ENCODE measurements at places on chromosomes 13 and 19.

DNA sequence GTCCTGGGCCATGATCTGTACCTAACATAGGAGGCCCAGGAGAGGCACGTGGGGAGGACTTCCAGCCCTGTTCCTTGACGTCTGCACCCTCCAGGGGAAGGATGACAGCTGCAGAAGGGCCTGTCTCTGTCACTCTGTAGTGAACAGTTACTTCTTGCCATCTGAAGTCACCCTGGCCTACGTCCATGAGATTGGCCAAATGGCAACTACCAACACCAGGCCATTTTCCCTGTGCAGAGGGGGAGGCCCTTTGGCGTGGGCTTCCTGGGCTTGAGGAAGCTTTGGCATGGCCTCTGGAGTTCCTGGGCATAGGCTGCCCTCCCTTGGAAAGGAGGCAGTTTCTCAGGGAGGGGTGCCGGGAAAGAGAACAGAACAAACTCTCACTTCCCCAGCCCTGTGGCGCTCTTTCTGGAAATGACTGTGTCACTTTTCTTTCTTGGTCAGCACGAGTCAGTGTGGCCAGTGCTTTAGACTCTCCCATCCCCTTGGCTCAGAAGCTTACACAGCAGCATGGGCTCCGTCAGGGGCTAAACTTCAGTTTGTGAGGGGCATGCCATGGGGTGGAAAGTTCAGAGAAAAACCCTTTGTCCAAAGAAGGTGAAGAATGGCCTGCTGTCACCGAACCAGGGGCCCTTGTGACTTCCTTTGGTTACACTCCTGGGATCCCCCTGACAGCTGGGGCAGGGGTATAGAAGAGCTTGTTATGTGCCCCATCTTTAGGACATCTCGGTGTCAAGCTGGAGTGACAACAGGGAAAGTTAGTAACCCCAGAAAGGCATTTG is 5.3 kb downstream of the CARM1 start:
- no peak for DNase-seq

DNA sequence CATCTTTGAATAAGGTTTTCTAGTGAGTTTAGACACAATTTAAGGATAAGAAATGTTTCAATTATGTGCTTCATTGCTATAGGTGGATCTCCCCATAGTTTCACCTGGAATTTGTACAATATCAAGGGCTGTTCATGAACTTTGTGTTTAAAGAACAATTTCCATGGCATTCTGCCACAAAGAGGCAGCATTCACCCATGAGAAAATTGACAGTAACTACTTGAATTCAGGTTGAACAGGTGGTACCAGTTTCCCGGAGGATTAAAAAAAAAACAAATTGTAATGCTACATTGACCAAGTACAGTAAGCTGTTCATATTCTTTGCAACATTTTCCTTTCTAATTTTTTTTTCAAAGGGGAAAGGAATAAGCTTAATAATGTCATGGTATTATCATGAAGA is 9.1 kb downstream of the SLITRK5 start:
- DNase-seq: no peak

DNA sequence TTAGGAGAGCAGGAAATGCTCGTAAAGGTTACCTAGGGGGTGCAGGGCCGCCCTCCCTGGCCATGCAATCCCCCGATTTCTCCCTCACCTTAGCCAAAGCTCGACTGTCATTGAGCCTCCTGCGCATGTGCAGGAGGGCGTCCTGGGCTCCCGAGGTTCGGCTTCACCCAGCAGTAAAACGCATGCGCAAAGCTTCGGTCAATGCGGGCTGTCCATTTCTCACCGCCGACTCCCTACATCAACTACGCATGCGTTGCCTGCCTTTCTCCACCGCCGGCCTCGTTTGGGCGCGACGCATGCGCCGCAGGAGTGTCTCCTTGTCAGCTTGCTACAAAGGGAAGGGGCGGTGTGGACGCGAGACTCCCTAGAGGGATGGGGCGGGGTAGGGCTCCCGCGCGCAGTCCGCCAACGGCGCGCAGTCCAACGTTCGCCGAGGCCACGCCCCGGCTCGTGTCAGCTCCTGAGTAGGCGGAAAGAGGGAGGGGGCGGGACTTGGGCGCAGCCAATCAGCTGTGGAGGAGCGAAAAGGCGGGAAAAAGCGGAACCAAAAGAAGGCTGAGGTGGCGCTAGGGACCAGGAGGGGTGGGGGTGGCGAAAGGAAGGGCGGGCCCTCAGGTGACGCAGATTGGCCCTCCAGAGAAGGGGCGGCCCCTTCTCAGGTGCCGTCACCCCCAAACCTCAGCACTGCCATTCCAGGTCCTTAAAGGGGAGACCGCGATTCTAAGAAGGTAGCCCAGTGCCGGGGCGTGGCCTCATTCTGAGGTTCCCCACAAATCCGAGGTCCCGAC is at the start of the genes SYNGR4 and TMEM143:
Gene SYNGR4 (plus strand): TSS at position 558 of the 788 bp plus-strand sequence. CDS start 1,476 bp downstream, outside the sequence.
Gene TMEM143 (minus strand): TSS at position 131 of the 788 bp plus-strand sequence. CDS start 20 bp downstream, at position 111.
- DNase-seq: peak; percentile 74

- DNase-seq: no peak
These were observed 3.4 kb upstream of the TMED1 start for GRCh38 chr19:10839114-10840050.

- no peak for DNase-seq
These were observed at the start of gene FAM216B for GRCh38 chr13:42781352-42781751. Gene FAM216B, plus strand, starts transcription at chr13:42781584. Its CDS starts 2,484 bp downstream, at chr13:42784068.

- no peak for DNase-seq
These were observed 36.4 kb upstream of the IGFL1 start for GRCh38 chr19:46192992-46193650.

- DNase-seq: no peak
These were observed at the start of gene WDR87 for GRCh38 chr19:37905946-37906868. Gene WDR87, minus strand, starts transcription at chr19:37906594. Its CDS starts 8,355 bp downstream, at chr19:37898239.

GRCh38 chr13:23561261-23561660 is 9.0 kb upstream of the TNFRSF19 start:
- no peak for DNase-seq

- no peak for DNase-seq
These were observed 368.8 kb upstream of the TSHZ3 start for GRCh38 chr19:31718032-31718431.

GRCh38 chr19:42528354-42529247 is at the start of gene CEACAM1:
Gene CEACAM1, minus strand, starts transcription at chr19:42528481. Its CDS starts 107 bp downstream, at chr19:42528374.
- DNase-seq: no peak

DNA sequence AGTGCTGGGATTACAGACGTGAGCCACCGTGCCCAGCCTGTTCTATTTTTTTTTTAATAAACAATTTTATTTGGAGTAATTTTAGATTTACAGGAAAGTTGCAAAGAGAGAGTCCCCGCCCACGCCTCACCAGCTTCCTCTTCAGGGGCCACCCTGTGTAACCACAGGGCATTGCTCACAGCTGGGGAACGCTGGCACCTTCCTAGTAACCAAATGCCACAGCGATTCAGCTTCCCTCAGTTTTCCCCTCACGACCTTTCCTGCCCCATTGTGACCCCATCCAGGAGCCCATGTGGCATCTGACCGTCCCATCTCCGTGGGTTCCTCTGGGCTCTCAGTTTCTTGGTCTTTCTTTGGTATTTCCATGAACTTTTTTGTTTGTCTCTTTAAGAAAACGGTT is 83.9 kb downstream of the GNG7 start:
- DNase-seq: no peak

DNA sequence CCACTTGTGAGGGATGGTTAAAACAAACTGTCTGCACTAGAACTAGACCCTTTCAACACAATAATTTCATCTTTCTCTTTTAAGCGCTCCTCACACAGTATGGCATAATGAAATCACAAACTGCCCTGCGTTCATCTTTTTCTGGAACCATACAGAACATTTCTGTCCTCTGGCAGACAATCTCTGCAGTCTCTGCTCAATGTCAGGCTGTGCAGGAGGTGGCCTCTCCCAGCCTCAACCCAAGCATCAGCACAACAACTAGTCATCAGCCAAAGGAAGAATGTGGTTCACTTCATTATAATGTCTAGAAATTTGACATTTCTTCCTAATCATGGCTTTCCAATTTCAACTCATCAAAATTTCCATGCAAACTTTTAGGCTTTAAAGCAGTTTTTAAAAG is 125.1 kb upstream of the STARD13 start:
- DNase-seq: no peak

- no peak for DNase-seq
These were observed 39.4 kb downstream of the VAV1 start for GRCh38 chr19:6811906-6812305.
